ENCODE measurements at places on chromosomes 2 and 18.
A peak's percentile ranks its signal among the peaks of the same experiment; 100 is the strongest.

- no peak overlapping the region for H3K4me3 ChIP-seq
- H3K27me3 ChIP-seq: no peaks in the 10 kb centered on the region
- no peaks in the 10 kb centered on the region for H3K36me3 ChIP-seq
Observed at GRCh38 chr2:226763320-226763719, 36.3 kb downstream of the IRS1 start.

DNA sequence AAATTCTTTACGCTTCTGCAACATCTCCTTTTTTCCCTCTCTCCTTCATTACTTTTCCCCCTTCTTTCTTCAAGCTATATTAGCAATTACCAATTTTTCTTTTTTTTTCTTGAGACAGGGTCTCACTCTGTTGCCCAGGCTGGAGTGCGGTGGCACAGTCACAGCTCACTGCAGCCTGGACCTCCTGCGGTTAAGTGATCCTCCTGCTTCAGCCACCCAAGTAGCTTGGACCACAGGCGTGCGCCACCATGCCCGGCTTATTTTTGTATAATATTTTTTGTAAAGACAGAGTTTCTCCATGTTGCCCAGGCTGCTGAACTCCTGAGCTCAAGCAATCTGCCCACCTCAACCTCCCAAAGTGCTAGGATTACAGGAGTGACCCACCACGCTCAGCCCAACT is 70.7 kb downstream of the EPG5 start:
- H3K27ac ChIP-seq: no peak overlapping the region
- no peaks in the 10 kb centered on the region for H3K27me3 ChIP-seq
- H3K4me1 ChIP-seq: no peaks in the 10 kb centered on the region
- DNase-seq: no peak

GRCh38 chr2:120834206-120834605 is 98.5 kb downstream of the GLI2 start:
- no peak overlapping the region for H3K27ac ChIP-seq
- H3K4me1 ChIP-seq: no peaks in the 10 kb centered on the region
- no peak overlapping the region for H3K4me3 ChIP-seq

GRCh38 chr2:118524911-118525310 is 322.5 kb downstream of the EN1 start:
- no peaks in the 10 kb centered on the region for H3K27me3 ChIP-seq
- no peak overlapping the region for H3K27ac ChIP-seq
- no peaks in the 10 kb centered on the region for H3K4me1 ChIP-seq
- H3K4me3 ChIP-seq: no peak overlapping the region
- H3K36me3 ChIP-seq: no peaks in the 10 kb centered on the region

DNA sequence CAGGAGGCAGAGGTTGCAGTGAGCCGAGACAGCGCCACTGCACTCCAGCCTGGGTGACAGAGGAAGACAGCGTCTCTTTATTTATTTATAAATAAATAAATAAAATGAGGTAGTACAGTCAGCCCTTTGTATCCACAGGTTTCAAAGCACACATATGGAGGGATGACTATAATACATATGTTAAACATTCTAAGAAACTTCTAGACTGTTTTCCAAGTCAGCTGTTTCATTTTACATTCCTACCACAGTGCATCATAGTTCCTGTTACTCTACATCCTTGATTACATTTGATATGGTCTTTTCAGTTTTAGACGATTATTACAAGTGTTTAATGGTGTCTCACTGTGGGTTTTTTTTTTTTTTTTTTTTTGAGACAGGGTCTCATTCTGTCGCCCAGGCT is 157.6 kb downstream of the ATAD2B start:
- H3K4me1 ChIP-seq: peaks cover 21% of the 10 kb centered on the region
- H3K27ac ChIP-seq: no peak overlapping the region
- peaks cover 60% of the 10 kb centered on the region for H3K36me3 ChIP-seq
- DNase-seq: no peak

DNA sequence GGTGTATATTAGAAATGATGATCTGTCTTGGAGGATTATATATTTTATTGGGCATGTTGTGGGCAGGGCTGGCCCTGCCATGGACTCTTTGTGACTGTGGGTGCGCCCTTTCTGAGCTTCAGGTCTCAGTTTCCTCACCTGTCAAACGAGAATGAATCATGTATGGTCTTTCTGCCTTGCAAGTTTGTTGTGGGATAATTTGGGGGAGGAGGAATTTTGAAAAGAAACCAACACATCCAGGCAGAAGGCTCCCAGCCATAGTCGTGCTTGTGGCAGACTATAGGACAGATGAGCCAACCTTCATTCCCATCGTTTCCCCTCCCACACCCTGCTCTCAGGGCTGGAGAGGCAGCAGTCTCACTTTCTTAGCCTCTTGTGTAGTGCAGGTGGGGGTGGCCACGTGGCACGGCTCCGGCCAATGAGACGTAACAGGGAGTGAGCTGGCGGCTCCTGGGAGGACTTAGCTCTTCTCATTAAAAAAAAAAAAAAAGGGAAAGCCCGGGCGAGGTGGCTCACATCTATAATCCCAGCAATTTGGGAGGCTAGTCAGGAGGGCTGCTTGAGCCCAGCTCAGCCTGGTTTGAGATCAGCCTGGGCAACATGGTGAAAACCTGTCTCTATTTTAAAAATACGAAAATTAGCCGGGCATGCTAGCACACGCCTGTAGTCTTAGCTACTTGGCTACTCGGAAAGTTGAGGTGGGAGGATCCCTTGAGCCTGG is 63.1 kb downstream of the RHOB start:
- no peak overlapping the region for H3K27ac ChIP-seq
- H3K4me1 ChIP-seq: no peaks in the 10 kb centered on the region
- peaks cover 4% of the 10 kb centered on the region for H3K27me3 ChIP-seq

DNA sequence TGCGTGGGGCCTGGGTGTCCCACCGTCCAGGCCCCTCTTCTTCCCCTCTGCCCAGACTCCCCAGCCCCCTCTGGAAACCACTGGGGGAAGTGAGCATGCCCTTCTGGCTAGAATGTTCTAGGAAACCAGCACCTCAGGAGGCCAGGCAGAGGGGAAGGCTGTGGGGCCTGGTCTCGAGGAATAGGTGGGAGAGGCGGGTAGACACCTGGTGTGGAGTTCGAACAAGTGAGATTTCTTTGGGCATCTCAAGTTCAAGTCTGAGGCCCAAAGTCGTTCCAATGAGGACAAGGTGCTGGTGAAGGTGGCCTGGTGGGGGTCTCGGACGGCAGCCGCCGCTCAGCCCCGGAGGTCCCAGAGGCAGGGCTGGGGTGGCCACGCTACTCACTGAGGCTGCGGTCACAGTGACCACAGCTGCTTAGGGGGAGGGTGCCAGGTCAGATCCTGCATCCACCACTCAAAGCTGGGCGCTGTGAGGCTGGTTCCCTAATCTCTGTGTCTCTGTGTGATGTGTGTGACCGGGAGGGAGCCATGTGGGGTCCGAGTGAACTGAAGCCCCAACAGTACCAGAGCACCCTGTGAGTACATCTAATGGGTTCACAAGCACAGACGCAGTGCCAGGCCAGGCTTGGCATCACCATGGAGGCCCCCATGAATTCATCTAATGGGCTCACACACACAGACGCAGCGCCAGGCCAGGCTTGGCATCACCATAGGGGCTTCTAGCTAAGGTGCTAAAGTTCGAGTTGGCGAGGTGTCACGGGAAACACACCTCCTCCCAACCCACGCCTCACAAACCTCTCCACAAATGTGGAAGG is 26.5 kb upstream of the PXDN start:
- no peak overlapping the region for H3K27ac ChIP-seq
- H3K4me3 ChIP-seq: no peak overlapping the region
- no peaks in the 10 kb centered on the region for H3K4me1 ChIP-seq
- DNase-seq: no peak
- H3K27me3 ChIP-seq: peaks cover 4% of the 10 kb centered on the region

- H3K27ac ChIP-seq: no peak overlapping the region
- H3K27me3 ChIP-seq: no peaks in the 10 kb centered on the region
- no peak overlapping the region for H3K4me3 ChIP-seq
Observed at GRCh38 chr2:174654419-174654941, 56.9 kb upstream of the WIPF1 start.

DNA sequence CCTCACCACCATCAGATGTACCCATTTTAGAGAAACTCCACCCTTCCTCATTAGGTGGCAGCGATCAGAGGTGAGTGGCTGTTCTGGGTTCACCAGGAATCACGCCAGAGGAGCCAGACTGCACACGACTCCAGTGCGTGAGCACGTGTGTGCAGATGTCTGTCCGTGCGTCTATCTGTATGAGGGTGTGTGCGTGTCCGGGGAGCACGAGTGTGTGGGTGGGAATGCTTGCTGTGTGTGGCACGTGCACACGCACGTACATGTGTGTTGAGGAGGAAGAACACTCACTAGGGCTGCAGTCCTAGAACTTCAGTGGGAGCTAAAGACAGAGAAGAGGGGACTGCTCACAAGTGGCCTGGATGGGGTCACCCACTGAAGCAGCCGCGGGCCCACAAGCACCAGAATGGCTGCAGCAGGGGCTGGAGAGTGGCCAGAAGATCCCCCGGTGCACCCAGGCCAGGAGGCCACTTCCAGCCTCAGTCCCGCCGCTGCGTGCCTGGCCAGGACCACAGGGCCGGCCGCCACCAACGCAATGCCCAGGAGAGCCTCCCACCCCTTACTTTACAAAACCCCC is 13.9 kb downstream of the HDAC4 start:
- H3K36me3 ChIP-seq: peaks cover 13% of the 10 kb centered on the region
- no peak overlapping the region for H3K4me3 ChIP-seq
- H3K27me3 ChIP-seq: no peaks in the 10 kb centered on the region
- peaks cover 14% of the 10 kb centered on the region for H3K4me1 ChIP-seq

GRCh38 chr2:173607606-173608311 is 253.1 kb downstream of the CDCA7 start:
- H3K27me3 ChIP-seq: peaks cover 14% of the 10 kb centered on the region
- no peaks in the 10 kb centered on the region for H3K4me1 ChIP-seq
- no peak overlapping the region for H3K4me3 ChIP-seq
- DNase-seq: no peak

DNA sequence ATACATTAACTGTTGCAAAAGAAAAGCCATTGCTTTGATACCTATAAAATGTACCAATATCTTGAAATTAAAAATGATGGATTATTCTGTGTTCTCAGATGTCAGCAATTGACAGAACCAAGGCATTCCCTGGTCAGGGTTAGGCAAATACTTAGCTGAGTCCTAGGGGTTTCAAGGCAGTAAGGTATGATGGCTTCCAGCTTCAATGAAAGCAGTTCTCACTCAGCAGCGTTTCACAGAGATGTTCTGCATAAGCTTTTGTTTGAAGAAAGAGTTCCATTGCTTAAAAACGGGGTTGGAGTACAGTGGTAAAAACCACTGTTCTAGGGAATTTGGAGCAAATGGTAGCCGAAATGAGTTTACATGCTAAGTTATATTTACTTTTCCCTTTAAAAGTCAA is 17.0 kb upstream of the KANSL1L start:
- H3K36me3 ChIP-seq: peaks cover 7% of the 10 kb centered on the region
- no peak overlapping the region for H3K27ac ChIP-seq
- H3K4me1 ChIP-seq: no peaks in the 10 kb centered on the region
- H3K27me3 ChIP-seq: peaks cover 5% of the 10 kb centered on the region
- no peak overlapping the region for H3K4me3 ChIP-seq
- no peak for DNase-seq

DNA sequence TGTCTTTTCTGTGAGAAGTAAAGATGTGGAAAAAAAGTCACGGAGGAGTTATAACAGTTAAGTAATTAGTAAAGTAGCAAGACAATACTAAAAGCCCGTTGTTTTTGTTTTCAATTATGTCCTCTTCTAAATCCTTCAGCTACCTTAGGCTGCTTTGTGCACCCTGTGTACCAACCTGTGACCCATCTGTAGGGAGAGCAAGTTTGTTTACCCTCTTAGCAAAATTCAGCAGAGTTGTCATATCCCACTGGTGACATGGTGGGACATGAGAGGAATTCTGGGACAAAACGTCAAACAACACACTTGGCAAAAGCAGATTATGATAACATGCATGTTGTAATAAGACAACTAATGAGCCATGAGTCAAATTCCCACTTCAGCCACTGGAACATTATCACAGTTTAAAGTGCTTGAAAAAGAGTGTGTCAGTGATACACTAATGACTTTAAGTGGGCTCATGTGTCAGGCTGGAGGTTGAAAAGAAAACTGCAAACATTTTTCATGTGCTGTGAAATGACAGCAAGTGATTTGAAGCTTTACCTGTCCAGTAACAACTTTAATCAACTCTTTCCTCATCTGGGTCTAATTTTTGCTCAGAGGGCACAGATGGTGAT is 392.8 kb upstream of the ACVR2A start:
- H3K27me3 ChIP-seq: no peaks in the 10 kb centered on the region
- H3K4me1 ChIP-seq: no peaks in the 10 kb centered on the region
- H3K4me3 ChIP-seq: no peak overlapping the region
- DNase-seq: no peak
- H3K36me3 ChIP-seq: no peaks in the 10 kb centered on the region

- peaks cover 27% of the 10 kb centered on the region for H3K27me3 ChIP-seq
- H3K4me3 ChIP-seq: no peak overlapping the region
- DNase-seq: no peak
- H3K27ac ChIP-seq: no peak overlapping the region
Observed at GRCh38 chr2:38591152-38591551, 11.6 kb downstream of the HNRNPLL start.

DNA sequence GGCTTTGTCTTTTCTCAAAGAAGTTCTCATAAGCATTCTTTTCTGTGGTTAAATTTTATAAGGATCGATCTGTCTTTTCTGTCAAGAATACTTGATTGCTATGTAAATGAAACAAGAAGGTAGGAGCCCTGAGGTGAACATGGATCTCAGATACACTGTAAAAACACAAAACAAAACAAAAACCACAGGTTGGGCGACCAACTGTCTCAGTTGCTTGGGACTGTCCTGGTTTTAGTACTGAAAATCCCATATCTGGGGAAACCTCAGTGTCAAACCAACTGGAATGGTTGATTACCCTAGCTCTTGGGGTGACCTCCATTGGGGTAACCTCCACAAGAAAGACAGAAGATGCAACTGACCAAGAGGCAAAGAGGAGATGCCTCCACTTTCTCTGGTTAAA is 55.8 kb upstream of the TMEM178A start:
- H3K36me3 ChIP-seq: no peaks in the 10 kb centered on the region
- H3K27me3 ChIP-seq: no peaks in the 10 kb centered on the region
- no peak for DNase-seq
- no peak overlapping the region for H3K27ac ChIP-seq
- H3K4me3 ChIP-seq: no peak overlapping the region
- H3K4me1 ChIP-seq: no peaks in the 10 kb centered on the region

GRCh38 chr2:196566961-196567666 is 72.4 kb upstream of the CCDC150 start:
- no peaks in the 10 kb centered on the region for H3K36me3 ChIP-seq
- no peaks in the 10 kb centered on the region for H3K4me1 ChIP-seq
- no peak overlapping the region for H3K27ac ChIP-seq
- H3K27me3 ChIP-seq: peaks cover 31% of the 10 kb centered on the region
- no peak overlapping the region for H3K4me3 ChIP-seq

- peaks cover 29% of the 10 kb centered on the region for H3K4me1 ChIP-seq
- no peak overlapping the region for H3K4me3 ChIP-seq
- DNase-seq: no peak
- no peaks in the 10 kb centered on the region for H3K36me3 ChIP-seq
- H3K27me3 ChIP-seq: no peaks in the 10 kb centered on the region
- H3K27ac ChIP-seq: peak overlapping the region; percentile 25
Observed at GRCh38 chr2:47735912-47736311, 47.0 kb upstream of the MSH6 start.
